ENCODE measurements at places on chromosomes 12 and 14. TPM values are rescaled to one million over a fixed set of nuclear protein-coding genes. Genes with fewer than 3 reads are reported as not detected.

GRCh38 chr12:54926246-54926645 lies 58.3 kb downstream of the TESPA1 start:
- DNase-seq, result no peak

DNA sequence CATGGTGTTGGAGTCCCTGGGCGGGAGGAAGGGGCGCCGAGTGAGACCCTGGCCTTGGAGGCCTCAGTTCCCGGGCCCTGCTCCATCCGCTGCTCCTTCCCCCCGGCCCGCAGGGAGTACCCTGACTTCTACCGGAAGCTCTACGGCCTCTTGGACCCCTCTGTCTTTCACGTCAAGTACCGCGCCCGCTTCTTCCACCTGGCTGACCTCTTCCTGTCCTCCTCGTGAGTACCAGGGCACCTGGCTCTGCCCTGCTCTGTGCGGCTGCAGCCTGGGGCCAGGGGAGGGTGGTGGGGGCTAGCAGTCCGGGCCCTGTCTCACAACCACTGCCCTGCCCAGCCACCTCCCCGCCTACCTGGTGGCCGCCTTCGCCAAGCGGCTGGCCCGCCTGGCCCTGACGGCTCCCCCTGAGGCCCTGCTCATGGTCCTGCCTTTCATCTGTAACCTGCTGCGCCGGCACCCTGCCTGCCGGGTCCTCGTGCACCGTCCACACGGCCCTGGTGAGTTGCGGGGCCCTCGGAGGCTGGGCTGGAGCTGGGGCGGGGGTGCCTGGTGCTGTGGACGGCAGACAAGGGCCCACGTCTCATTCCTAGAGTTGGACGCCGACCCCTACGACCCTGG lies 7.0 kb downstream of the NOC4L start:
- DNase-seq, result peak; percentile 26

GRCh38 chr12:30700216-30700900 lies 4.7 kb upstream of the IPO8 start:
- DNase-seq, result no peak

DNA sequence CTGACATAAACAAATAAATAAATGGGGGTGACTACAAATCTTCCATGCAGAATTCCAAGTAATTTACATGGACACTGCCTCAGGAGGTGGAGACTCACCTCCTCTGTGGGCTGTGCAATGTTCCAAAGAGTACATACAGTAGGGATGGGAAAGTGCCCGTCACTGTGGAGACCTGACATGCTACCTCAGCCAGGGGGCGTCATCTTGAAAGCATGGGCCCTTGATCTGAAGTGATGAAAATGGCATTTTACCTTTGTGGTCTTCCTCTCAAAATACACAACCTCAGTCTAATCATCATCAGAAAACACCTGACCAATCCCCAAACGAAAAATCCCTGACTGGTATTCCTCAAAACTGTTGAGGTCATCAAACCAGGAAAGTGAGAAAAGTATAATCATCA lies 48.4 kb downstream of the ANAPC7 start:
- DNase-seq, result no peak

Gene TCL1B
- total RNA-seq, result not detected

- no peak for DNase-seq
Observed at GRCh38 chr12:115569345-115570068, 708.0 kb downstream of the MED13L start.

DNA sequence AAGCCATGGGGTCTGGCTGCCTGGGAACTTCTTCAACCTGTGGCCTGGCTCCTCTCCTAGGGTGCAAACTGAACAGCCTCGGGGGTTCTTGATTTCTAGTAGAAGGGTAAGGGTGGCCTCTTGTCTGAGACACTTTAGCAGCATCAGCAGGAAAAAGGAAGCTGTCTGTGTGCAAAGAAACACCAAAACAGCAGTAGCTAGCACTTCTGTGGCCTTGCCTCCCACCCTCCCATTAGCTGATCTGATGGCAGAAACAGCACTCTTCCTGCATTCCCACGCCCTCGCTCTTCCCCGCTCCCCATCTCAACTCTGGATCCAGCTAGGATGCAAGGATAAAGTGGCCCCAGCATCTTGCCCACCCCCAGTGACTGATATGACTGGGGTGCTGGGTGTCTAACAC lies 20.7 kb downstream of the SLC7A8 start:
- DNase-seq, result no peak

- DNase-seq, result no peak
Observed at GRCh38 chr12:93614917-93615596, 42.6 kb downstream of the SOCS2 start.

DNA sequence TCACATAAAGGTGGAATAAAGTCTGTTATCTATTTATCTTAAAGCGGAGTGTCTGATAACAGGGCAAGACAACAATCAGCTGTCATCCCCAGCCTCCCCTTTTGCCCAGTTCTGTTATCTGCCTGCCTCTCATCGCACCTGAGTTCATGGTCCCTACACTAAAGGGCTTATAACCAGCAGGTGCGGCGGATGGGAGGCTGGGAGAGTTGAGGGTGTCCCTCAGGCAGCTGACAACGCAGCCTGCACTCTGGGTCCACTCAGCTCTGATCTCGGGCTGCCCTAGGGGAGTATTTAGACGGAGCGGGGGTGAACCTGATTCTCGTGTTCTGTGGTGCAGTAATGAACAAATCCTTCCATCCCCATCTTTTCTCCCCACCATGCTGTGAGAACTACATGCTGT lies 34.0 kb upstream of the JDP2 start:
- no peak for DNase-seq

- DNase-seq, result no peak
Observed at GRCh38 chr14:34175574-34175973, 224.7 kb upstream of the EGLN3 start.

- DNase-seq, result no peak
Observed at GRCh38 chr12:81296556-81297305, 218.9 kb downstream of the ACSS3 start.

Gene DYRK4
- total RNA-seq, result 25.6 TPM

- DNase-seq, result no peak
Observed at GRCh38 chr12:99212275-99212674, 435.3 kb upstream of the GARIN6 start.

- DNase-seq, result no peak
Observed at GRCh38 chr14:73462048-73462715, 3.8 kb upstream of the NUMB start.

Gene ASB2
- 24.0 TPM for total RNA-seq

Gene SOCS4
- total RNA-seq, result 25.8 TPM

DNA sequence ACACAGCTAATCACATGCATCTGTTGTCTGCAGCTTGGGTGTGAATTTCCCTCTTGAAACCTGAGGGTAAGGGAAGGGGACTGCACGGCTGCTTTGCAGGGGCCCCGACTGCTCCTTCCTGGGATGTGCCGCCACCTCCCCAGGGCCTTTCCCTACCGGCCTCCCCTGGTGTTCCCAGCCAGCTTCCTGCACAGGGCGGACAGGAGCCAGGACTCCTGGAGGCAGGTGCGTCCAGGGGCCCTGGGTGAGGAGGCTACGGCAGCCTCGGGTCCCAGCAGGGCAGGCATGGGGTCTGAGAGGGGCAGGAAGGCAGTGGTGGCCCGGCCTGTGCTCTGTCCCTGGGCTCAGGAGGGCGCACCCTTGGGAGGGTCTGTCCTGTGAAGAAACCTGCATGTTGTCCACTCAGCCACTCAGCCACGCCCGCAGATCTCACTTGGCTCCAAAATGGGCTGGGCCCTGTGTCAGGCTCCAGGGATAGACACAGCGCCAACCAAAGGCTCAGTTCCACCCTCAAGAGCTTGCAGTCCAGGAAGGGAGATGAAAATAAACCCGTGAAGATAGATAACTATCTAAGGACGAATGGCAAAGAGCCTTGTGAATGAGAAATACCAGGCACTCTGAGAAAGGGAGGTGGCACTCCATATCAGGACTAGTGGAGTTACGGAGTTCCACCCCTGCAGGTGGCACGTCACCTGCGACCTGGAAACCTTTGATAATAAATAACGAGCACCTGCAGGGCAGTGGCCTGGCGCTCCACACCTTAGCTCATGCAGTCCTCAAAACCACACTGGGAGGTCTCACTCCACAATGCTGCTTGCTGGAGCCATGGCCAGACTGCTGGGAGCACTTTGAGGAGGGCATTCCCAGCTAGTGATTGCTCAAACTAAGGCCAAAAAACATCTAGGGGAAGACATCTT lies 427.4 kb downstream of the AACS start:
- DNase-seq, result no peak

- no peak for DNase-seq
Observed at GRCh38 chr12:53844994-53845844, 93.4 kb upstream of the HOXC13 start.

- no peak for DNase-seq
Observed at GRCh38 chr14:105858676-105859025, 332.3 kb downstream of the TMEM121 start.

- no peak for DNase-seq
Observed at GRCh38 chr12:56286044-56286830, 13.9 kb downstream of the CS start.

DNA sequence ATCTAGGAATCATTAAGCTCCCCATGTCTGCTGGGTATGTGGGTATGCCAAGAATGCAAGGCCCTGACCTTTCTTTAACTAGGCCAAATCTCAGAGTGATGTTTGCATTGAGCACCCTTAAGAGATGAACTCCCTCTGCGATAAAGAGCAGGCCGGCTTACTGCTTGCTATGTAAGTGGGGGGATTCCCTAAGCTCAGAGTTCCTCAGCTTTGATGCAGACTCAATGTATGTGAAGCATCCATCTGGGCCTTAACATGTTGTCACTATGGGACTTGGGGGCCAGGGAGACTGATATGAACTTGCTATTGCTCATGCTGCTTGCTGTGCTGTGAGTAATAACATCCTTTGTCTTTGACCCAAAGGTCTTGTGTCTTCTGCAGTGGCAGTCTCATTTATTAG lies 149.7 kb downstream of the C12orf75 start:
- no peak for DNase-seq

DNA sequence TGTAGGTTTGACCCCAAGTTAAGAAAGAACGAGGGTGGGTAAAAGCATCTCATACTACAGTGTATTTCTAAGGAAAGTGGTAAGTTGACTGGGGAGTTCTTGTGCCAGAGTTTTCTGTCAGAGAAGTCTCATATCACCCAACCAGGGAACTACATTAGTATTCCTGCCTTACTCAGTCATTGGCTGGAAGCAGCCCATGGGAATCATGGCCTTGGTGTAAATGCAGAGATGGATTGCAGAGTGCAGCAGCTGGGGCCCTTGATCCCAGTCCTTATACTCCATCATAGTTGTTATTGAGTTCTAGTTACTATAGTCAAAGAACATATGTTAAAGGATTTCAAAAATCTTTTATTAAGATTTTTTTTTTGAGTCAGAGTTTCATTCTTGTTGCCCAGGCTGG lies 105.8 kb downstream of the MNAT1 start:
- no peak for DNase-seq

GRCh38 chr12:80299219-80299618 lies 144.8 kb upstream of the PTPRQ start:
- DNase-seq, result no peak

Gene DTX1
- 0.55 TPM for total RNA-seq

Gene PLCZ1
- not detected for total RNA-seq

- no peak for DNase-seq
Observed at GRCh38 chr14:104323551-104324175, 185.3 kb downstream of the KIF26A start.

DNA sequence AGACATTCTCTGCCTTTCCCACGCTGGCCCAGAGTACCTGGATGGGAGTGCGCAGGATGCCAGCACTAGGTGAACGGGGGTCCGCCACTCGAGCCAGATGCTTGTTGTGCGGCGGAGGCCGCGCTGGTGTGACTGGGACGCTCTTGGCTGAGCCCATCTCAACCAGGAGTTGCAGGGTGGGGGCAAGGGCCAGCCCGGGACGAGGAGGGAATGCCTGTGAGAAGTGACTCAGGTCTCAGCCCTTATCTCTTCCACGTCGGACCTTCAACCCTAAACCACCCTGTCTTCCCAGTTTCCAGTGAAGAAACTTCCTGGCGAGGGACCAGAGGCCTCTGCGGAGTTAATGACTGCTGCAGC lies 312 bp downstream of the CDCA3 start:
- no peak for DNase-seq

DNA sequence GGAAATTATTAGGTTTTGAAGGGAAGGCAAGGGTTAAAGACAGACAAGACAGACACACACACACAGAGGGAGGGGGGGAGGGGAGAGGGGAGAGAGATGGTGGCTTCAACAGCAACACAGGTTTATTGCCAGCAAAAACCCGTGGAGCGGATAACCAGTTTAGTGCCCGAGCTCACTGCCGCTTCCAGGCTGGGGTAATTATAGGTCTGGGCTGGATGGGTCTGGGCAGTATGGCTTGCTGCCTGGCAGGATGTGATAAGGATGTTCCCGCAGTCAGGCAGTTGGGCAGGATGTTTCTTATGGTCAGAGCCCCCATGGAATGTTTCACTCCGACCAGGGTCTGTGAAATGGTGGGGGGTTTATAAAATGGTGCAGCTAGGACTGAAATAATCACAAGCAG lies 4.4 kb upstream of the TDRD9 start:
- no peak for DNase-seq

DNA sequence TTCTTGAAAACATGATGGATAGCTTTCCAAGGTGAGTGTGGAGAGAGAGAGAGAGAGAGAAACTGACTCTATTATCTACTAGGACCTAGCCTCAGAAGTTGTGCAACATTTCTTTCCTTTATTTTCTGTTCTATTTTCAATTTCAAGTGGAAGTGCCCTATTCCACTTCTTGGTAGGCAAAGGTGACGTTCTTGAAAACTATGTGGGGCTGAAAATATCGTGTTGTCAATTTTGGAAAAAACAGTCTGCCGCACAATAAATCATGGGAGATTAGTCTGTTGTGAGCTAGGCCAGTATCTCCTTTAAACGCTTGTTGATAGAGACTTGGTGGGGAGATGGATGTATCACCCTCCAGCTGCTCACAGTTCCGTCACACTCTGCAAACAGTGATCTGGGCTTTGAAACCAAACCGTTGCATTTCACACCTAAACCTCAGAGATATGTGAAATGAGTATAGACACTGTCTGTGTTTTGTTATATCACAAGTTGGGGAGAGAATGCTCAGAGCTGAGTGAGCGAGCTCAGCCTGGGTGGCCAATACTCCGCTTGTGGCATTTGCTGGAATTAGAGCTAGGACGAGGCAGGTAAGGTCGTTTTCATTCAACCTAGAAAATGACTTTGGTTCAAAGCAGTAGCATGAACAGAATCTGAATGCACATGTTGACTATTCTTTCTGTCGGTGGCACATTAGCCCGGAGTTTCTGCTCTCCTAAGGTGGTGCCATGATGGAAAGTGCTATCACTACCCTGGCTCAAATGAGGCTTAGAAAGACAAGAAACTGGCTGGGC lies 75.1 kb upstream of the ST8SIA1 start:
- DNase-seq, result no peak

- DNase-seq, result no peak
Observed at GRCh38 chr12:19997656-19998400, 370.5 kb upstream of the PDE3A start.

- peak; percentile 32 for DNase-seq
Observed at GRCh38 chr12:6964605-6965025, 5.8 kb downstream of the PHB2 start.

GRCh38 chr14:56196274-56196673 lies 78.1 kb downstream of the PELI2 start:
- DNase-seq, result no peak
